ENCODE measurements at places on chromosomes 7 and 10.

- no peak for DNase-seq
Measured at GRCh38 chr7:99504281-99504602, 220 bp upstream of the ZKSCAN5 start.

DNA sequence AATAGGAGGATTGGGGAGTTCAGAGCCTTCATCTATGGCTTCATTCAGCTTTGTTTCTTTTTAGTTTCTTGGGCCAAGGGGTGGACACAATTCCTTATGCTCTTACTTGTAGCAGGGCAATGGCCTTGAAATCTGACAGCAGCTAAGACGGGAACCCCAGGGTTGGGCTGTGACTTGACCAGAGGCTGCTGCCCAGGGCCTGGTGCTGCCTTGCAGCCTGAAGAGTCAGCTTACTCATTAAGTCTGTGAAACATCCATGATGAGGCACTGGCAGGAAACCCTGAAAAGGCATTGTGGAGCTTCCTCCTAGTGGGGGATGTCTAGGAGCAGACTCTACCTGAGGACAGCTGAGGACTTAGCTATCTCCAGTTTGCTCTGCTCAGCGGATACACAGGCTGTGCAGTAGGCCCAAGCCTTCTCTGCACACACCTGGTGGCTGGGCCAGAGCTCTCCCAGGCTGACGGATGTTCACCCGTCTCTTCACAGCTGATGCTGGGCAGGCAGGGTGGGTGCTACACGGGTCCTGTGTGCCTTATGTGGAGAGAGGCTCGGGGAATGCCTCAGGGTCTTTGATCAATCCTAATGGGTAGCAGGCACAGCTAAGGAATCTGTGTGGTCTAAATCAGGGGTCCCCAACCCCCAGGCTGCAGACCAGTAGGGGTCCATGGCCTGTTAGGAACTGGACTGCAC is 17.8 kb downstream of the CXCL12 start:
- no peak for DNase-seq

GRCh38 chr7:2288503-2288902 is 25.7 kb downstream of the SNX8 start:
- no peak for DNase-seq

DNA sequence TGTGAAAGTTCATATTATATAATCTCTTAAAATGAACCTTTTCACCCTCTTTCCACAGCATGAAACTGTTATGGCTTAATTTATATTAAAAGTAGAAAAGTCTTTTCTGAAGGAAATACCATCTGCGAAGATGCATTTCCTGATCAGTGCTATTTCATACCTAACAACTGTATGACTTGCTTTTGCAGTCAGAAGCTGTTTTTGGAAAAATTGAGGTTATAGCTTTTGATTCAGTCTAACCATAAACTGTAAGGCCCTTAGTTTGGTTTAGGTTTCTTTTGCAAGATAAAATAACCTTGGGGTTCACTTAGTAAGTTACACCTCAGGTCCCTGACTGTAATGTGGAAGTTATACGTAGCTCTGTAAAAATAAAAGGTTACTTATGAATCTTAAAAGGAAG is 22.7 kb upstream of the PARP12 start:
- no peak for DNase-seq

DNA sequence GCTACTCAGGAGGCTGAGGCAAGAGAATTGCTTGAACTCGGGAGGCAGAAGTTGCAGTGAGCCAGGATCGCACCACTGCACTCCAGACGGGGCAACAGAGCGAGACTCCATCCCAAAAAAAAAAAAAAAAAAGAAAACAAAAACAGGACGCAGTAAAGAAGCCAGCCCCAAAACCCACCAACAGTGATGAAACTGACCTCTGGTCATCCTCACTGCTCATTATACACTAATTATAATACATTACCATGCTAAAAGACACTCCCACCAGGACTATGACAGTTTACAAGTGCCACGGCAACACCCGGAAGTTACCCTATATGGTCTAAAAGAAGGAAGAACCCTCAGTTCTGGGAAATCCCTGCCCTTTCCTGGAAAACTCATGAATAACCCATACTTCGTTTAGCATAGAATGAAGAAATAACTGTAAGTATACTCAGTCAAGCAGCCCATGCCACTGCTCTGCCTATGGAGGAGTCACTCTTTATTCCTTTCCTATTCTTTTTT is 40.0 kb upstream of the EIF4H start:
- DNase-seq: no peak

GRCh38 chr10:69102440-69102839 is 14.5 kb downstream of the SRGN start:
- DNase-seq: no peak

DNA sequence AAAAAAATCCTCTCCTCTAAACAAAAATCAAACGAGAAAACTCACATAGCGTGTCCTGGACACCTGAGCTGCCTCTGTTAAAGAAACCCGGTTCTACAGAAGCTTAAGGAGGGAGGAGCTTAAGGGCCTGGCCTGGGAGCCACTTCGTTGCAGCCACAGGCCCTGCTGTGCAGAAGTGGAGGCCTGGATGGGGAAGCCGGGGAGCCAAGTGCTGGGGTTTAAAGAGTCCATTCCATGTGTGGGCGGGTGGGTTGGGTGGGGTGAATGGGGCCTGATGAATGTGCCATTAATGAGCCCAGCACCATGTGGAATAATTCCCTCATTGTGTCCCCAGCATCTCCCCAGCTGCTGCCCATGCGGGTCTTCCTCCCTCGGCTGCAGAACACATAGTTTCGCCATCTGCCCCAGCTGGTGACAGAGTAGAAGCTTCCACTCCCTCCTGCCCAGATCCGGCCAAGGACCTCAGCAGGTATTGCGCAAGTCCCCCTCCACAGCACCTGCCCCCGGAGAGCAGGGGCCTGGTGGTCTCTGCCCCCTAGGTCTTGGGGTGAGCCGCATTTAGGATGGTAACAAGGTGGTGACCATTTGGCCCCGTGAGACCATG is 127.8 kb upstream of the BTBD16 start:
- DNase-seq: no peak

DNA sequence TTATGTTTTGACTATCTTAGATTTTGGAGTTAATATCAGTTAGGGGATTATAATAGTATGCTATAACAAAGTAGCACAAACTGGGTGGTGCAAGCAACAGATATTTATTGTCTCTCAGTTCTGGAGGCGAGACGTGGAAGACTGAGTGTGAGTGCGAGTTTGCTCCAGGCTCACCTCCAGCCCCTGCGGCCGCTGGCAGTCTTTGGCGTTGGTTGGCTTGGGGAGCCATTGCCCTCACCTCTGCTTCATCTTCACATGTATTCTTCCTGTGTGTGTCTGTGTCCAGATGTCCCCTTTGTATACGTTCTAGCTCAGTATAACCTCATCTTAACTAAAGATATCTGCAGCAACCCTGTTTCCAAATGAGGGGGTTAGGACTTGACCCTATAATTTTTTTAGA is 343.9 kb upstream of the COBL start:
- no peak for DNase-seq

DNA sequence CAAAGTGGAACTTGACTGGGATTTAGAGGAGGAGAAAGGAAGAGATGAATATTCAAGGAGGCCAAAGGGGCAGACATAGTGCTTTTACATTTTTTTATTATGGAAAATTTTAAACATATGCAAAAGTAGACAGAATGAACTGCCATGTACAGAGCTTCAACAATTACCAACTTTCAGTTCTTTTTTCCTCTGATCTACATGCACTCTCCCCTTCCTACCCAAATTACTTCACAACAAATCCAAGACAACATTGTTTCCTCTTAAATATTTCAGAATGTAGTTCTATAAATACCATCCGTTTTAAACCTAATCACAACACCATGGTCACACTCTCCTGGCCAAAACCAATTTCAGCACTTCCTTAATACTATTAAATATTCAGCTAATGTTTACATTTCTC is 83.5 kb upstream of the FZD1 start:
- no peak for DNase-seq

GRCh38 chr10:6595499-6595898 is 15.4 kb upstream of the PRKCQ start:
- DNase-seq: no peak

DNA sequence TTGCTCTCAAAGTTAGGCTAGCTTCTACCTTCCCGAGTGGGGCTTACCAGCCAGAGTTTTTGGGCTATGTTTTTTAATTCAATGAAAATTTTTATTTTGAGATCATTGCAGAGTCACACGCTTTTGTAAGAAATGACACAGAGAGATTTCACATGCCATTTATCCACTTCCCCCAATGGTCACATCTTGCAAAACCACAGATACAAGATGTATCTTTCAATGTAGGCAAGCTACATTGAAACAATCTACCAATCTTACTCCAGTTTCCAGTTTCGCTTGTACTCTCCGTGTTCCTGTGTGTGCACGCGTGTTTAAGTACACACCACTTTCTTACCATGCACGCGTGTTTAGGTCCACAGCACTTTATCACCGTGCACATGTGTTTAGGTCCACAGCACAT is 89.4 kb upstream of the LEP start:
- DNase-seq: no peak

DNA sequence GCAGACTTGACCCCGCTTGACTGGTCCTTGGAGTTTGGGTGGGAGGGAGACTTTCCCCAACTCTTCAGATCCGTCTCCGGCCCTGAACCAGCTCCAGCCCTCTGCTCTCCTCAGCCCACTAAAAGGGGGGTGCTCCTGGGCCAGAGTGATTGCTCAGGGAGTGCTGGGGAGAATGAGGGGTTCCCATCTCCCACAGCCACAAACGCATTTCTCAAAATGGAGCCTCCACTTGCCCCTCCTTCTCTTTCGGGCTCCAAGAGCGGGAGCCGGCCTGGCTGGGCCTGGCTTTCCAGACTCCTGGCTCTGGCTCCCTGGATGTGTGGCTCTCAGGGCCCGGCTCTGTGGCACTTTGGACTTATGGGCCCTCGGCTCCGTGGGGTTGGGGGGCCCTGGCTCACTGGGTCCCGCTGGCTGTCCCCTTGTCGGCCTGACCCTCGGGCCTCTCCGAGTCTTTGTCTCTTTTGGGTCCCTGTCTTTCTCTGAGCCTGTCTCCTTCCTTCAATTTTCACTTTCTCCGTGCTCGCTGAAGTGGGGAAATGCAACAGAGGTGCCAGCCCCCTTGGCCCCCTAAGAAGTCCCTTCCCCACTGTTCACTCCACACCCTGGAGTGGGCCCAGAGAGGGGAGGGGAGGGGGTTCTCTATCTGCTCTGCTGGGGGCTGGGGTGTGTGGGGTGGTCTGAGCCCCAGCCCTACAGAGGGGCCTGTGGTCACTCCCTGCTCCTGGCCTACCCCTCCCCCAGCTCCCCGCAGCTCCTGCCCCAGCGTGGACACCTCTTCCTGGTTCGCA is 713 bp downstream of the LZTS2 start:
- no peak for DNase-seq

- DNase-seq: no peak
Measured at GRCh38 chr10:60350400-60350799, 39.3 kb downstream of the ANK3 start.

DNA sequence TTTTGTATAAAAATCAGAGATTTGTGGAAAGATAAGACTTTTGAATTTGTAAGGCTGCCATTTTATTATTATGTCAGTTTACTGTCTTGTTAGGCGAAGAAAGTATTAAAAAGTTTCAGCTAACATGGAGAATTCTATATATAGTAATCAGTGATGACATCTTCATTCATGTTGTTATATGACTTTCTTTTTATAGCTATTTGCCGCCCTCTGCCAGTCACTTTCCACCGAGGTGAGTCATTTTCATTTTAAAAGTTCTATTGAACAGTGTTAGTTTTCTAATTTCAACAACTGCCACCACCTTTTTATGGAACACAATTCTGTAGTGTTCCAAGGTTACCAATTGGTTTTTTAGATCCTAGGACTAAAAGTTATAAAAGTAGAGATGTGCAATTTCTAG is 11.8 kb downstream of the CUTC start:
- DNase-seq: no peak

DNA sequence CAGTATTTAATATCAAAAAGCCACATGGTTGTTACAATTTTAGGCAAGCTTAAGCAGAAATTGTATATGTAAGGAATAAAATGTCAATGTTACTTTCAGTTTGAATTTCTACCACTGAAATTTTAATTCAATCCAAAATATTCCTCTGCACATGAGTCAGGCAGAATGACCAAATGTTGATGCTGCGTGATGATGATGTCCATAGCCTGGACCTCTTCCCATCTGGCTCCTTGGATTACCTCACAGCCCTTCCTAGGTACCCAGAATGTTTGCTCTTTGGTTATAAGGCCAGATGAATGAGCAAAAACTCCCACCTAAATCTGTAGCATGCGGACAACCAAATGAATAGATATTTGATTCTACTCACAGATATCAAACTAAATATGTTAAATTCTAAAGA is 258.3 kb upstream of the IMMP2L start:
- no peak for DNase-seq

DNA sequence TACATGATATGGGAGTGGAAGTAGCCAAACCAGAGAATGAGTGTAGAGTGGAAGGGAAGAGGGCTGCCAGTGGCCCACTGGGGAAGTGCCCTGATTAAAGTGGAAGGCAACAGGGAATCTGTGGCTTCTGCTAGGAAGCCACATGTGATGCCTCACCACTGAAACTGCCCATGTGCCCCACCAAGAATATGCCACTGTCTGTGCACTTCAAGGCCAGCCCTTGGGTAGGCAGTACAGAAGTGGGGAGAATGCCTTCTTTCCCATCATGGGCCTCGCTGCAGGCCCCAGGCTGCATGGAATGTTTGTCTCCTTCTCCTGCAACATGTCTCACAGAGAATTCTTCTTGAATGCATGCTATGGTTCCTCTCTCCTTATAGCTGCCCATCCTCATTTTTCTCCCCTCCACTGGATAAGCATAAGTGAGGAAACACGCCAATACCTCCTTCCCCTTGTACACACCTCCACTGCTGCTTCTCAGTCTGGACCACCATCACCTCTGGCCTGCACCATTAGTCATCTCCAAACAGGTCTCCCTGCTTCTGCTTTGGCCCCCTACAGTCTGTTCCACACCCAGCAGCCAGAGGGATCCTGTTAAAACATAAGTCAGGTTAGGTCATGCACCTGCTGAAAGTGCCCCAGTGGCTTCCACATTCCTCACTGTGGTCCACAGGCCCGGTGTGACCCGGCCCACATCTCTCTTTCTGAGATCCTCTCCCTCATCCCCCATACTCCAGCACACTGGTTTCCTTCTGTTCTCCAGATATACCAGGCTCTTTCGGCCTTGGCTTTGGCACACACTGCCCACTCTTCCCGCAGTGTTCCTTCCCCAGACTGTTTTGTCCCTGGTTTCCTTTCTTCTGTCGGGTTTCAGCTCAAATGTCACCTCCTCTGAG is 37.1 kb downstream of the SNX10 start:
- DNase-seq: no peak

GRCh38 chr7:51280156-51280555 is 36.5 kb downstream of the COBL start:
- DNase-seq: no peak

DNA sequence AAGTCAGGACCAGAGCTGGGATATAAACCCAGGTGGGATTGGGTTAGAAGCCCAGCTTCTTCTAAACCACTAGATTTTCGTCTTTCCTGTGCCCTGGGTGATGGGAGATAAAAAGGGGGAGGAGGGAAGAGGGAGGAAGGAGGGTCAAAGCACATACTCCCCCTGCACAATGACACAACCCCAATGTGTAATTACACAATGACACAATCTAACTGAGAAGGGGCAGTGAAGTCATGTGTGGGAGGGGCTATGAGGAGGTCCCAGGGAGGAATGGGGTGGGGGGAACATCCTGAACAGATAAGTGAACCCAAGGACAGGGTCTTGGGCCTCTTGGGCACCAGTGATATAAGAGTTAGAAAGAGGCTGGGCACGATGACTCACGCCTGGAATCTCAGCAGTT is 44.5 kb downstream of the TECTB start:
- DNase-seq: no peak

All from stimulated activated CD8-positive, alpha-beta memory T cell treated with anti-CD3 and anti-CD28 coated beads, Interleukin-4, amount 100 ng/mL, for 4 hours (primary cell).